ENCODE measurements at places on chromosomes 2 and 18. TPM values are rescaled to one million over a fixed set of nuclear protein-coding genes. Genes with fewer than 3 reads are reported as not detected.

The CAD gene
- 71.4 TPM for total RNA-seq

GRCh38 chr18:58045242-58046092 is 1.4 kb downstream of the NEDD4L start:
- no peaks in the 10 kb centered on the region for H3K36me3 ChIP-seq
- DNase-seq = peak; percentile 60
- peak overlapping the region; percentile 90 for H3K4me3 ChIP-seq

The SERTAD2 gene
- 73.8 TPM for total RNA-seq

DNA sequence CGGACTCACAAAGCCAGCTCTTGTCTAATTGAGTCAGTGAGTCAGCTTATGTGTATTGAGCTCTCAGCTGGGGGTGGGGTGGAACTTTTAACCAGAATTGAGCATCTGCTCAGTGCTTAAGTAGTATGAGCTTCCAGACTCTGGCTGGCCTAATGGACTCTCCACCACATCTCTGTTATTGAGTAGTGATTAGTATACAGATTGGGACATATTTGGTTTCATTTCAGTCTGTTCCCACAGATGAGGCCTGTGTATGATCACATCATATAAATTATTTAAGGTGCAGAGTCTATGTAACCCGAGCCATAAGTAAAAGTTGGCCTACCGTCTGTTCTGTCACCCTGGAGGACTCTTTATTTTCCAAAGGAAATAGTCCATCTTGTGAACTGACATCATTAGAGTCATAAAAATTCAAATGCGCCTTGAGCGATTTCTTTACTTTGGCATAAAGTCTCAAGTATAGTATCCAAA is 152.1 kb downstream of the THSD7B start:
- H3K27ac ChIP-seq = no peak overlapping the region
- H3K4me1 ChIP-seq = no peaks in the 10 kb centered on the region
- no peaks in the 10 kb centered on the region for H3K27me3 ChIP-seq
- no peaks in the 10 kb centered on the region for H3K36me3 ChIP-seq
- no peak for DNase-seq

DNA sequence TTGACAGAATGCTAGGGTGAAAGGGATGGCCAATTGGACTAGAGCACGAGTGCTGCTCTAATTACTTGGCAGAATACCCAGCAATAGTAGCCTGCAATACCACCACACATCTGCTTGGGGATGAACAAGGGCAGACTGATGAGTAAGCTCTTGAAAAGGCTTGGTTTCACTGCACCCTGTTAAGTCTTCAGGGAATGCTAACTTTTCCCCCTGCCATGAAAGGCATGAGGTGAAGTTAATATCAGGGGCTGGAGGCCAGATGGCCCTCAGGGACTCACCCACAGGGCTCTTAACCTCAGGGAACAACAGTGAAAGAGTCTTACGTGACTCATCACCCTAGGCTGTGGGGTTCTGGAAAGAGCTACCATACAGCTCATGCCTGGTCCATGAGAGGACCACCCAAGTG is 51.7 kb upstream of the MYL1 start:
- H3K4me1 ChIP-seq = no peaks in the 10 kb centered on the region
- peak; percentile 7 for DNase-seq
- H3K27ac ChIP-seq = no peak overlapping the region

DNA sequence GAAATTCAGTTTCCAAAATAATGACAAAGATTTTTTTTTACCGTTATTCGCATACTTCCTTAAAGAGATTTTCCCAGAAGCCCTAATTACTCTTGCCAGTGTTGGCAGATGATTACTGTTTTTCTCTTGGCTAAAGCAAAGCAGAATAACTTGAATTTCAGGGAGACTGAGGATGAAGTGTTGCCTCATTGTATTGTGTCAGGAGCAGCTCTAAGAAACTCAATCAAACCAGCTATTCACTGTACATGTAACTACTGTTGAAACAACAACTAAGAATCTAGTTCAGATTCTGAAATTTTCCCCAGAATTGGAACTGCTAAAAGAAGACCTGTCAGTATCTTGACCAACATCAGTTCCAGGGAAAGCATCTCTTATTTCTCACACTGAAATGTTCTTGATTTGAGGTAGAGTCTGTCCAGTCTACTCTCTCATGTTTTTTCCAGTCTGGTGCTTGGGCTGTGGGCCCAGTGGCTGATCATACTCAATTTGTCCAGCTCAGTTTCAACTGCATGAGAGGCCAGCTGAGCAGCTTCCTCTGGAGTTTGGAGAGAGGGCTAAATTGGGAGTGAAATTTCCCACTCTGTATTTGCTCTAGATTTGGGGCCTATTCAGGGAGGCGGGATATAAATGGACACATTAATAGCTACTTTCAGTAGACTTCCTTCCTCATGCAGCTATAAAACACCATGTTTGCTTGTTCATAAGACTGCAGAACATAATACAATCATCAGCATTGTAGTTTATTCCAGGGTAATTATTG is 78.5 kb downstream of the PPP1R1C start:
- H3K27me3 ChIP-seq = no peaks in the 10 kb centered on the region
- H3K4me3 ChIP-seq = no peak overlapping the region
- no peaks in the 10 kb centered on the region for H3K4me1 ChIP-seq
- no peaks in the 10 kb centered on the region for H3K36me3 ChIP-seq
- DNase-seq = no peak

DNA sequence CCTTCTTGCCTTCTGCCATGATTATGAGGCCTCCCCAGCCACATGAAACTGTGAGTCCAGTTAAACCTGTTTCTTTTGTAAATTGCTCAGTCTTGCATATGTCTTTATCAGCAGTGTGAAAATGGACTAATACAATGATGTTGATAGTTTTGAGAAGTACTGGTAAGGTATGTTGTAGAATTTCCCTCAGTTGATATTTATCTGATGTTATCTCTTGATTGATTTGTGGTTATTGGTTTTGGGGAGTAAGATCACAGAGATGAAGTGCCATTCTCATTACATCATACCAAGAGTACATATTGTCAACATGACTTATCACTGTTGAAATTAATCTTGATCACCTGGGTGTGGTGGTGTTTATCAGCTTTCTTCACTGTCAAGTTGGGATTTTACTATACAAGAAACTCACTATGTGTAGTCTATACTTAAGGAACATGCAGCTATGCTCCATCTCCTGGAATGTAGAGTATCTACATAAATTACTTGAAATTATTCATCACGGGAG is 5.1 kb upstream of the SPAG16 start:
- H3K4me3 ChIP-seq = no peak overlapping the region
- peaks cover 8% of the 10 kb centered on the region for H3K4me1 ChIP-seq
- DNase-seq = no peak

- peak overlapping the region; percentile 47 for H3K4me3 ChIP-seq
- H3K4me1 ChIP-seq = peaks cover 55% of the 10 kb centered on the region
- no peaks in the 10 kb centered on the region for H3K27me3 ChIP-seq
Measured at GRCh38 chr18:79405781-79406575, 10.2 kb downstream of the NFATC1 start.

All from Karpas-422 (cell line).